ENCODE measurements at places on chromosomes 6 and 20.
A peak's percentile ranks its signal among the peaks of the same experiment; 100 is the strongest.

GRCh38 chr6:113570161-113570560 lies 287.0 kb upstream of the MARCKS start:
- DNase-seq: no peak

- no peak for DNase-seq
These were observed 29.0 kb downstream of the JARID2 start for GRCh38 chr6:15274692-15275387.

GRCh38 chr6:32411566-32412327 lies 4.8 kb upstream of the BTNL2 start:
- no peak for DNase-seq

- no peak for DNase-seq
These were observed 686.4 kb downstream of the HTR1B start for GRCh38 chr6:76776876-76777275.

- no peak for DNase-seq
These were observed 98.9 kb downstream of the OLIG3 start for GRCh38 chr6:137395316-137395715.

- no peak for DNase-seq
These were observed 151.7 kb downstream of the DST start for GRCh38 chr6:56490993-56491392.

DNA sequence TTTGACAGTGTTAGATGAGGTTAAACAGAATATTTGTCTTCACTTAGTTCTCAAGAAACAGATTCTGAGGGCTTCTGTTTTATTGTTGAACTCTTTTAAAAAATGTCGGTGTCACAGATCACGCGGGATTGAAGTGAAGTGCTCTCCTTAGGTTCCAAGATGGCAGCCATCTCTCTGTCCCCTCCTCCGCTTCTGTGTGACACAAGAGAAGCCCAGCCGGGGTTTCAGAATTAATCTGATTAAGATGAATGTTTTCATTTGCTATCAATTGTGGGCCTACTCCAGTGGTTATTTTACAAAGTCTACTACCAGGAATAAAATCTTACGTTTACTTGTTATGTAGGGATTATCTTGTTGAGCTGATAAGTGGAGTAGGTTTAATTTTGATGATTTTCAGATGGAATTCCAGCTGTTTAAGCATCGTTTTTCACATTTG lies 10.9 kb downstream of the HIVEP1 start:
- no peak for DNase-seq

- DNase-seq: no peak
These were observed 601.1 kb upstream of the MAN1A1 start for GRCh38 chr6:119950681-119951080.

- DNase-seq: no peak
These were observed 3.1 kb downstream of the GTSF1L start for GRCh38 chr20:43723735-43724134.

DNA sequence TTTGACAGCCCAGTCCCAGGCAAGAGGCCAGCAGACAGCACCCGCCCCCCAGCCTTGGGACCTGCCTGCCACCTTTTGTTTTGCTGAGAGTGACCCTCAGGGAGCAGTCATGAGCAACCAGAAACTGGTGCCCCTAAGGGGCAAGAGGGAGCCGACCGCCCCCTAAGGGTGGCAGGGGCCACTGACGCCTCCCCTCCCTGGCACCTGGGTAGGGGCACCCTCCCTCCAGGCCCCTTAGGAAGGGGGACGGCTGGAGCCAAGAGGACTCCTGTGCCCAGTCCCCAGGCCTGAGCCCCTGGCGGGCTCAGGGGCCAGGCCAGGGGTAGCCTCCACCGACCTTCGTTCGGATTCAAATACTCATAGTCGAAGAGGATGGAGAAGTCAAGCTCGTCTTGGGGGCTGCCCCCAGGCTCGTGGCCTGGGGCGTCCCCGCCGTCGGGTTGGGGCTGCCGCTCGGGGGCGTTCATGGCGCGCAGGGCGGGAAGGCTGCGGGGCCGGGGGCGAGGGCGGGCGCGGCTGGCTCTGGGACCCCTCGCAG lies 417 bp downstream of the NFATC2 start:
- peak; percentile 69 for DNase-seq

GRCh38 chr6:106925948-106926347 lies 48.6 kb downstream of the CD24 start:
- no peak for DNase-seq

DNA sequence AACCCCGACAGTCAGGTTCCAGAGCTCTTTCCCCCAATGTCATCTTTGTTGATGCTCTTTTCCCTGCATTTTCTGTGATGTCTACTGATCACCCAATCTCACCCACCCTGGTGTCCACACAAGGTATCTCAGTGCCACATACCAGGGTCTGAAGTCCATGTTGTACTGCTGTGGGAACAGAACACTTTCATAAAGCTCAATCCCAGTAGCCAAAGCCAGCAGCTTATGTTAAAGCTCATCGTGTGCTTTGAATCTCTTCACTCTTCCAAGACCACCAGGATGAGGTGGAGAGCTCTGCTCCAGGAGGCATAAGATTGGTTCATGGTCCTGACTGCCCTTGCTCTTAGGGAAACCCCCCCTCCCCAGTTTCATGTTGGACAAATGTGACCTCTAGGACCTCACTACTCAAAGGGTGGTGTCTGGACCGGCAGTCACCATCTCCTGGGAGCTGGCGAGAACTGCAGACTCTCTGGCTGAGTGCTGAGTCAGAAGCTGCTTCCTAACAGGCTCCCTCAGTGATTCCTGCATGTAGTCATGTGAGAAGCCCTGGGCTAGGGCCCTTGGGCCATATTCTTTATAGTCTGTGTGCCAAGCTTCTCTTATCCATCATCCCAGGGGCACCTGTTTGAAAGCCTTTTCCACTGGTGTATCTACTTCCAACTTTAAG lies 13.4 kb upstream of the CPNE5 start:
- DNase-seq: no peak

DNA sequence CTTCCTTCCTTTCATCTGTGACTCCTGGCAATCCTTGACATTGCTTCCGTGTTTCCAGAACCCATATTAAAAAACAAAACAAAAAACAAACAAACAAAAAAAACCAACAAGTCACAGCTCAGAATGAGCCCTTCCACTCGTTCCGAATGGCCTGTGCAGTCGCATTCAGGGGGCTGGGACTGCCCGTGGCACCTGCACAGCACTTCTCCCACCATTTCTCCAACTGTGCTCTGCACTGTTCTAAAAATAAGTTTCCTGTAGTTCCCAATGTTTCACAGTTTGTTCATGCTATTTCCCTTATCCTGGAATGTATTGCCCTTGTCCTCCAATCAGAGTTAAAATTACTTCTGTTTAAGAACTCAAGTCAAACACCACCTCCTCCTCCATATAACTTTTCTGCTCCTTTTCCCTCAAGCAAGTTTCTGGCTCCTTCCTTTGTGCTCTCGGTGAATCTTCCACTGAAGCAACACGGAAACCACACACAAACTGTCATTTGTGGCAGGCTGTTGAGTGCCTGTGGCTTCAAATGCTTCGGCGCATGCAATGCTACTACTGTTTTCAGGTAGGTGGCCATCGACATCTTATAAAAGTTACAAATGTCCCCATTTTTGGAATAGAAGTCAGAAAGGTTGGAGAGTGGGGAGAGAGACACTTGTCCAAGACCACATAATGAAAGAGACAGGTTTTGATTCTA lies 57.7 kb downstream of the PDE10A start:
- no peak for DNase-seq

DNA sequence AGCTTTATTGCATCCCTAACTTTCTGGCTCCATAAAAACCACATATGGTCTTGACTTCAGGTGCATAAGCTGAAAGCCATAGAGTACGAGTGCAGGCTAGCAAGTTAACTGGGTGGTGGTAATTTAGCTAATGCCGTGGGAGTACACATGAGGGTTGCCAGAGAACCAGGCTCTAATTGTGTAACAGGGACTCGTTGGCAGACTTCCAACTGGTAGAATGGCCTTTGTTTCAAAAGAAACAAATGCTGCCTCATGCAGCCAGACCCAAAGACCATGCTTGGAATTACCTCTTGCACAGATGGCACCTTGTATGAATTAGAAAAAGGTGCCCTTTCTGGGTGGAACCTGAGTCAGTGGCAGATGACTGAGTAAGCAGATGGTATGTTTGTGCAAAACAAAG lies 73.2 kb downstream of the LY86 start:
- DNase-seq: no peak

DNA sequence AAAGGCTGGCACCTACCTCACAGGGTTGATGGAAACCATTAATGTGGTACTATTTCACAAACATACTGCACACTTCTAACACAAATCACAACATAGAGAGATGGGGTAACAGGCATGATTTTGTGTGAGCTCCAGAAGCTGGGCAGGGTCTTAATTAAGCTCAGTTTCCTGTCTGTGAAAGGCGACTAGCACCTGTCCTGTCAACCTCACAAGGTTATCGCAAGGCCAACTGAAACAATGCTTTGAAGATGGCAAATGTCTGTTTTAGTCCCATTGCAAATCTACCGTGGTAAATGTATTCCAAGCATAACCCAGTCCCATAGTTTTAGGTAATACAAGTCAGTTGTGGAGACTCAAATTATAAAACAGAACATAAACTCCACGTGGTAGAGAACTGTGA lies 1.3 kb upstream of the PLEKHG1 start:
- DNase-seq: no peak

- no peak for DNase-seq
These were observed 127.2 kb downstream of the STXBP5 start for GRCh38 chr6:147331401-147331800.

DNA sequence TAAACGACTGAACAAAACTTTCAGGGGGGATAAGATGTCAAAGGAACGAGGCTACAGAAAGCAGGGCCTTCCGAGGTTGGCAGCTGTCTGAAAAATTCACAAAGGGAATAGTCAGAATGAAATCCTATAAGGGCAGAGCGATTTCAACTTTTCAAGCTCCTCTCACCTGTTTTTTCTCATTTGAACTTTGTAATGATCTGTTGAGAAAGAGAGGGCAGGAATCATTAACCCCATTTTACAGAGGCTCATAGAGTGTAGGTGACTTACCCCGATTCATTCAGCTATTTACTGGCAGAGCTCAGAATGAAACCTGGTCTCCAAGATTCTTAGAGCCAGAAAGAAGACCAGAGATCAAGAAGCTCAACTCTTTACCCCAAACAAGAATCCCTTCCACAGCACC lies 266.1 kb upstream of the ARID1B start:
- no peak for DNase-seq
